ENCODE measurements at places on chromosomes 5 and 9.

- DNase-seq, result no peak
These were observed 42.7 kb downstream of the NDUFS4 start for GRCh38 chr5:53603009-53603687.

DNA sequence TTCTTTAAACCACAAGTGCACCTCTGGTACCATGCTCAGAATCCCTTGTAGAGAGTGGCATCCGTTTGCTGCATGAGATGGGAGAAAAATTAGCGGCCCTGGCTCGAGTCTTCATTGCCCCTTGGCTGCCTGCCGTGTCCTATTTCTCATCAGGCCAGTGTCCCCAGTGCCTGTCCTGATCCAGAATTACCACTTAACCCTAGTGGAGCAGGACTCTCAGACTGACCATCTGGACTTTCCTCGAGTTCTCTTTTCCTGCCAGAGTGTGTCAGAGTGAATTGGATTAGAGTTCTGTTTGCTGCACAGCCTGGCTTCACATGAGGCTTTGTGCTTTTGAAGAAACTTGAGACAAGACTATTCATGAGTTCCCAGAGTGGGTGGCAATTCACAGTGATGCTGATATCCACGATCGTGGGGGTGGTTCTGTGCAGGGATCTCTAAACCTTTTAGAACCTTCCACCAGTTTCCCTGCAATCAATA is 92.6 kb downstream of the C9orf152 start:
- DNase-seq, result no peak

GRCh38 chr5:143515829-143516228 is 112.3 kb upstream of the NR3C1 start:
- no peak for DNase-seq

GRCh38 chr5:8289779-8290178 is 420.8 kb downstream of the MTRR start:
- DNase-seq, result no peak

- DNase-seq, result no peak
These were observed 1.7 kb upstream of the PTPN3 start for GRCh38 chr9:109499631-109500410.

GRCh38 chr9:124477211-124477647 is 27.0 kb downstream of the ADGRD2 start:
- DNase-seq, result peak; percentile 46

DNA sequence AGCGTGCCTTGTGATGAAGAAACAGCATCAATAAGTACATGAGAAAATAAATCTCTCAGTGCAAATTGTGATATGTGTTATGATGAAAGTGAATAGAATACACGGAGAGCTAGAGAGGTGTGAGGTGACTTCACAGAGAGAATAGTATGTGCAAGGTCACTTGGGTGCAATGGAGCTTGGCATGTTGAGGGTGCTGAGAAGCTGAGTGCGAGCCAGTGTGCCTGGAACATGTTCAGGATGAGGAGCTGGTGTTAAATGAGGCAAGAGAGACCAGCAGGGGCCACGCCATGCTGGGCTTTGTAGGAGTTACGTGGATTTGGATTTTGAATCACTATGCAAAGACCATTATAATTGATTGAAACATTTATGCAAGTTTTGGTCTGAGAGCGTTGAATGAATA is 12.8 kb upstream of the RPS23 start:
- no peak for DNase-seq

- no peak for DNase-seq
These were observed 154.7 kb upstream of the PHYKPL start for GRCh38 chr5:178387061-178387855.

DNA sequence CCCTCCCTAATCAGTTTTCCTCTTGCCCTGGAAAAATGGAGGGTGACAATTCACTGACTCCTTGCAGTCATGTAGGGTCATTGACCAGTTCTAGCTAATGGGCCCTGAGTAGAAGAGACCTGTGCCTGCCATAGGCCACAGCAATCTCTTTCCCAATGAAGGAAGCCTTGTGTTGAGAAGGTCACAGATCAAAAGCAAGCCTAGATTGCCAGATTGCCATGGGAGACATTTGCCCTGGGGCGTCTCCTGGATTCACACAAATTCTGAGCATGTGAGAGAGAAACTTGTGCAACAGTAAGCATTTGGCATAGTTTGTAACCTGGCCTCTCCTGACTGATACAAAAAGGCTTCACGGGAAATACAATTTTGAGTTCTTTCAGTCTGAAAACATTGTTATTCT is 148.0 kb downstream of the NUDT12 start:
- no peak for DNase-seq

GRCh38 chr9:1978941-1979340 is 36.2 kb upstream of the SMARCA2 start:
- DNase-seq, result peak; percentile 46

- DNase-seq, result no peak
These were observed 28.5 kb upstream of the SLC6A3 start for GRCh38 chr5:1473746-1474145.

DNA sequence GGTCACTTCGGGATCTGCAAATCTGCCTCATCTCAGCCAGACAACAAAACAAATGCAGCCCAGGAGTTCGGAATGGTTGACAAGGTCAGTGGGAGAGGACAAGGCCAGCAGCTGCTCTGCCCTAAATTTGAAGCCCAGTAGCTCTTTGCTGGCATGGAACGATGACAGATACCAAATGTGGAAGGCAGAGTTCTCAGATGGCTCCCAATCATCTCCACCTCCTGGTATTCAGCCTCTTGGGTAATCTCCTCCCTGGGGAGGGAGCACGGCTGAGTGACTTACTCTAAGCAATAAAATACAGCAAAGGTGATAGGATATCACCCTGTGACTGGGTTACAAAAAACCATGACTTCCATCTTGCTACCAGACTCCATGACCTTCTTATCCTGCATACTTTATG is 172.8 kb downstream of the ENTREP1 start:
- DNase-seq, result no peak

- no peak for DNase-seq
These were observed 63.1 kb downstream of the TMOD1 start for GRCh38 chr9:97564291-97565175.

DNA sequence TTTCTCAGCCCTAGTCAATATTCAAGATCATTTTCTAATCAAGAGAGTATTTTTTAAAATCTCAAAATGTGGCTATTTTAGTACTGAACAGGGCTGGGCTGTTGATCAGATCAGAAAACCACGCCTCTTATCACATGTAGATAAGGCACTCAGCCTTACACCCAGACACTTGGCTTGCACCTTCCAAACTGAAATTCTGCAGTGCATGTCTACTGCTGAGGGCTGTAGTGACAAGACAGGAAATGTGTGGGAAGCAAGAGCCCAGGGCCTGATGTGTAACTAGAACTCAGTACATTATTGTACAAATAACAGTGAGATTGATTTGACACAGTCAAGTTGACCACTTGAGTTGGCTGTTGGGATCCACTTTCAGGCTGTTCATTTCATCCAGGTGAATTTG is 48.6 kb downstream of the UBE2QL1 start:
- no peak for DNase-seq

- DNase-seq, result peak; percentile 62
These were observed 43.1 kb downstream of the NACC2 start for GRCh38 chr9:136051837-136052471.

DNA sequence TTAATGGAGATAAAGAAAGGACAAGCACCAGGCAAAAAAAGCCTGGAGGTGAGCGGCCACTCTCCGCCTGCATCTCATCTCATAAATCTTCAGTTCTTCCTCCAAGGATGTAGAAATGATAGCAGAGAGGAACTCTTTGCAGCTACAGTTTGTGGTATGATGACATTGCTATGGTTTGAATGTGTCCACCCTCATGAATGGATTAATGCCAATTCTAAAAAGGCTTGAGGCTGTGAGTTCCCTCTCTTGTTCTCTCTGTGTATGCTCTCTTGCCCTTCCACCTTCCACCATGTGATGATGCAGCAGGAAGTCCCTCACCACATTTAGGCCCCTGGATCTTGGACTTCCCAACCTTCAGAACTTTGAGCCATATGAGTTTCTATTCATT is 126.4 kb downstream of the SPOCK1 start:
- DNase-seq, result peak; percentile 50

DNA sequence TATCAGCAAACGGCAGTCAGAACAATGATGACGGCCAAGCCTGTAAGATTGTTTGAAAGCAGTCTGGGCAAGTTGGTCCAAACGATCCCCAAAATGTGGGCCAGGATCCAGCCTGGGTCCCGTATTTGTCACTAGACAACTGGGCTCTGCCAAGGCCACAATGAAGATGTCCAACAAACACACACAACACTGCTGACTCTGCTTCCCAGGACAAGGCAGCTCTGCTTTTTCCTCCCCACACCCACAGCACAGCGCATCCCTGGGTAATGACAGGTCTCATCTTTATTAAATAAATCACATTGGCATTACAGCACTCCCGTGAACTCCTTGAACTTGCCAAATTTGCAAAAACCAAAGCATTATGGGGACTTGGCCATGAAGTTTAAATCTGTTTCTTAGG is 424.1 kb upstream of the ACTBL2 start:
- DNase-seq, result no peak

DNA sequence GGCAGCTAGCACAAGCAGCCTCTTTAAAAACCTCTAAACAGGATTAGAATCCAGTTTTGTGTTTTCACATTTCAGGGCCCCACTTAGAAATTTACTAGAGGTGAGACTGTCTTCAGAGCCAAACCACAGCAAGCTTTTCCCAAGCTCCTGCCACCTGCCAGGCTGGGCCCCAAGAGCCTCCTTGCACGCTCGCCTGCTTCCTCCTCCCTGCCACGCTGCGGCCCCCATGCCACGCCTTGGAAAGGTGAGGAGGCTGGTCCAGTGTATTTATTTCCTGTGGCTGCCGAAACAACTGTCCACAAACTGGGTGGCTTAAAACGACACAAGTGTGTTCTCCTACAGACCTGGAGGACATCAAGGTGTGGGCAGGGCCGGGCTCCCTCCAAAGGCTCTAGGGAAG is 43.4 kb downstream of the NKX2-5 start:
- no peak for DNase-seq

DNA sequence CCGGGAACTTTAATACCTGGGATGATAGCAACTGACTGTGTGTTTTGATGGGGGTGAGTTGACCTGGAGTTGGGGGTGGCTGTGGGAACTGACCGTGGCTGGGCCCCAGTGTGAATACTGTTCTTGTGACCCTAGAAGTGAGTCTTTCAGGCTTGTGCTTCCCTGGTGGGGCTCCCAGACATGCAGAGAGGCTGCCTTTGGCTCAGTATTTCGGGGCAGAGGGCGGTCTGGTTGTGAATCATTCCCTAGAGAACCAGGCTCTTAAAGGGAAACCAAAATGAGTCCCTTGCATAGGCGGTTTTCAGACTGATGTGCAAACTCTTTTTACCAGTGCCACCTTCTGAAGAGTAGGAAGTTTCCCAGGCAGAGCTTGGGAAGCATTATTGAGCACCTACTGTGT is 132.1 kb downstream of the MACROH2A1 start:
- DNase-seq, result no peak

- DNase-seq, result peak; percentile 55
These were observed 1.8 kb downstream of the PTGER4 start for GRCh38 chr5:40681363-40682153.

Data from suppressor macrophage (primary cell).